Activated naive CD4-positive, alpha-beta T cell treated with anti-CD3 and anti-CD28 coated beads for 36 hours (primary cell): ENCODE measurements at places on chromosomes 4 and X. TPM values are rescaled to one million over a fixed set of nuclear protein-coding genes. Genes with fewer than 3 reads are reported as not detected.
A peak's percentile ranks its signal among the peaks of the same experiment; 100 is the strongest.

- H3K27me3 ChIP-seq, result no peaks in the 10 kb centered on the region
- H3K27ac ChIP-seq, result no peak overlapping the region
- H3K4me1 ChIP-seq, result no peaks in the 10 kb centered on the region
- DNase-seq, result no peak
- H3K4me3 ChIP-seq, result no peak overlapping the region
These were observed 942.1 kb upstream of the GRIA3 start for GRCh38 chrX:122241959-122242358.

DNA sequence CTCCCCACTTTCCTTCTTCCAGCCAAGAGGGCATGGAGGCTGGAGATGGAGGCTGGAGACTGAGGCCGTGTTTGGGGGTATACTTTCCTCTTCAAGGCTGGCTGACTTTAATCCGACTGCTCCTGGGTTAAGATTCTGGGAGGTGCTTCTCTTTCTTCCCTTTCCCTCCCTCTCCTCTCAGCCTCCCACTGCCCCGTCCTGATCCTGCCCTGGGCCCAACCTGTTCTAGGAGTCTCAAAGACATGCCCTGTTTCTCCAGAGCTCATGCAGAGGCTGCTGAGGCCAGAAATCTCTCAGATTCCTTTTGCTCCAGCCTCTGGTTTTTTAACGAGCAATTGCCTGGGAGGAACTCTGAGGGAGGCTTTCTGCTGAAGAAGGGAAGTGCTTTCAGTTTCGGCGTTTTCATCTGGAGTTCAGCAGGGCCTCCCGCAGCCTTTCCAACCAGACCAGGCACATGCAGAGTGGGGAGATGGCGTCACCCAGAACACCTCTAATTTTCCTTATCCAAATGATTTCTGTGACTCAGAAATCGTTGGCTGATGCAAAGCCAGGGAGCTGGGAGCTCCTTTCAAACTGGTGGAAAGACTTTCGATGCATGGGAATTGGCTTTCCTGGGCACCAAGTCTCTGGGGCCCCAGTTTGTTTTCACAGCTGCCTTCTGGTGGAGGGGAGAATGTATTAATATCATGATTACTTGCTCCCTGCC, 34.5 kb upstream of the FAM9C start:
- no peak for DNase-seq
- H3K4me3 ChIP-seq, result peak overlapping the region; percentile 27
- H3K36me3 ChIP-seq, result no peaks in the 10 kb centered on the region

The INTU gene
- 0.12 TPM for total RNA-seq

The TMEM255A gene
- not detected for total RNA-seq

DNA sequence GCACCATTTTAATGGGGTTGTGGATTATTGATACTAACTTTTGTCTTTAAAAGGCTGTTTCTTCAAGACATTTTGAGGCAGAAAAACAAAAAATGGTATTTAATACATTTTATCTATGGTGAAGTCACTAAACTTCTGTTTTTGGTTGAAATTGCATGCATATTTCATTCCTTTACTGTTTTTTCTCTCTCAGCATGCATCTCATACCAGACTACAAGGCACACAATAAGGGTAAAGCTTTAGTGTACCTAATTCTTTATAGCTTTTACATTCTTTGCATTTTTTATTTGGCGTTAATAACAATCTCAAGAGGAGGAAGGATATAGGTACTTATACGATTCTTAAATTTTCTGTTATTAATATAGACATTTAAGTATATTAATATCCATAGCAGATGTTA, 151.0 kb upstream of the DKK2 start:
- no peaks in the 10 kb centered on the region for H3K4me1 ChIP-seq
- no peak overlapping the region for H3K4me3 ChIP-seq
- H3K36me3 ChIP-seq, result no peaks in the 10 kb centered on the region
- peaks cover 4% of the 10 kb centered on the region for H3K27me3 ChIP-seq

DNA sequence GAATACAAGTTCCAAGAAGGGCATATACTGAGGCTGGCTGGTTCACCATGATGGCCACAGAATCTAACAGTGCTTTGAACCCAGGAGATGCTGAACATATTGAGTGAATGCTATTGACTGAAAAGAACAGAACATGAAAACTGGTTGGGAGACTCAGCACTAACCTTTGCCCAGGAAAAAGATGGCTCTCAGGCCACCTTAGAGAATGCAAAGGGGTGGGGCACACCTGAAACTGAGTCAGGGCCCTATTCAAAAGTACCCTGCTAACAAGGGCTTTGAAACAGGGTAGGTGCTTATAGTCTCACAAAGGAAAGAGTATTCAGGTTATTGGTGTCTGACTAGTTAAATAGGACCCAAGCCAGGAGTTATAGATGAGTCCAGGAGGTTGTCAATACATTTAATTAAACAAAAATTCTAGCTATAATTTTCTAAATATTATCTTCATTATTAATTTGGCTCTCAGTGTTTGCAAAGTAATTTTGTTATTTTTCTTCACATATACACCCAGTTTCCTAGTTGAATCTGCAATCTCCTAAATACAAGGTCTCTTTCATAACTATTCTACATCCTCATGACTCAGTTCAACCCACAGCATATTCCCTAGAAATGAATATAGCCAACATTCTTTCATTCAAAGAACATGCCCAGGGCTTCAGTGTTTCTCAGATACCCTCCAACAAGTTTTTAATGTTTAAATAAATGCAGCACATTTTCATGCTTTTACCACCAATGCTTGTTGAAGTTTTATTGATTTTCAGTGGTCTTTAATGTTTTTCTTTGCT, 144.2 kb upstream of the RAPGEF2 start:
- no peak overlapping the region for H3K4me3 ChIP-seq
- H3K27me3 ChIP-seq, result peaks cover 2% of the 10 kb centered on the region
- DNase-seq, result no peak
- H3K4me1 ChIP-seq, result no peaks in the 10 kb centered on the region

The GBA3 gene
- not detected for total RNA-seq

- H3K36me3 ChIP-seq, result peaks cover 27% of the 10 kb centered on the region
- peaks cover 33% of the 10 kb centered on the region for H3K4me1 ChIP-seq
- H3K27me3 ChIP-seq, result no peaks in the 10 kb centered on the region
- H3K4me3 ChIP-seq, result no peak overlapping the region
- no peak overlapping the region for H3K27ac ChIP-seq
These were observed 1.1 kb downstream of the UBE2D3 start for GRCh38 chr4:102826105-102826889.

DNA sequence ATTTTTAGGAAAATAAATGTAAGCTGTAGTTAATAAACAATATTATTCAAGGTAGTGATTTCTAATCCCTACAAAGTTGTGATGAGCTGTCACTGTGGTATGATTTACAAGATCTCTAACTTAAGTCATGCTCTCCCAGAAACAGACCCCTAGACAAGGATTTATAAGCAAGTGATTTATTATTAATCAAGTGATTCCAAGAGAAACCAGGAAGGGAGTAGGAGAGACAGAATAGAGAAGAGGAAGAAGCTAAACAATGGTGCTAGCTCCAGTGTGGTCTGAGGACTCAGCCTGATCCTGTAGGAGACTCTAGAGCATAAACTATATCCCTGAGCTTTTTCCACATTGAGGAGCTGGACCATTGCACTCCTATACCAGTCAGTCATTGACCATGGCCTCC, 73.1 kb downstream of the SYTL5 start:
- H3K36me3 ChIP-seq, result no peaks in the 10 kb centered on the region
- H3K4me3 ChIP-seq, result no peak overlapping the region
- no peaks in the 10 kb centered on the region for H3K27me3 ChIP-seq
- no peaks in the 10 kb centered on the region for H3K4me1 ChIP-seq
- DNase-seq, result no peak
- no peak overlapping the region for H3K27ac ChIP-seq

GRCh38 chr4:101846550-101846949, 56.0 kb downstream of the BANK1 start:
- DNase-seq, result no peak
- no peaks in the 10 kb centered on the region for H3K4me1 ChIP-seq
- H3K27me3 ChIP-seq, result no peaks in the 10 kb centered on the region
- no peaks in the 10 kb centered on the region for H3K36me3 ChIP-seq
- no peak overlapping the region for H3K4me3 ChIP-seq
- no peak overlapping the region for H3K27ac ChIP-seq

The PCSK1N gene
- 1.9 TPM for total RNA-seq

- peak; percentile 30 for DNase-seq
- H3K4me1 ChIP-seq, result peaks cover 52% of the 10 kb centered on the region
- no peaks in the 10 kb centered on the region for H3K27me3 ChIP-seq
- no peak overlapping the region for H3K27ac ChIP-seq
- H3K4me3 ChIP-seq, result no peak overlapping the region
- H3K36me3 ChIP-seq, result peaks cover 15% of the 10 kb centered on the region
These were observed 119.7 kb downstream of the NFKB1 start for GRCh38 chr4:102620697-102621497.

- DNase-seq, result no peak
- H3K36me3 ChIP-seq, result no peaks in the 10 kb centered on the region
- H3K4me1 ChIP-seq, result no peaks in the 10 kb centered on the region
- no peak overlapping the region for H3K4me3 ChIP-seq
- H3K27ac ChIP-seq, result no peak overlapping the region
These were observed 6.5 kb upstream of the ARHGAP6 start for GRCh38 chrX:11672213-11672612.

DNA sequence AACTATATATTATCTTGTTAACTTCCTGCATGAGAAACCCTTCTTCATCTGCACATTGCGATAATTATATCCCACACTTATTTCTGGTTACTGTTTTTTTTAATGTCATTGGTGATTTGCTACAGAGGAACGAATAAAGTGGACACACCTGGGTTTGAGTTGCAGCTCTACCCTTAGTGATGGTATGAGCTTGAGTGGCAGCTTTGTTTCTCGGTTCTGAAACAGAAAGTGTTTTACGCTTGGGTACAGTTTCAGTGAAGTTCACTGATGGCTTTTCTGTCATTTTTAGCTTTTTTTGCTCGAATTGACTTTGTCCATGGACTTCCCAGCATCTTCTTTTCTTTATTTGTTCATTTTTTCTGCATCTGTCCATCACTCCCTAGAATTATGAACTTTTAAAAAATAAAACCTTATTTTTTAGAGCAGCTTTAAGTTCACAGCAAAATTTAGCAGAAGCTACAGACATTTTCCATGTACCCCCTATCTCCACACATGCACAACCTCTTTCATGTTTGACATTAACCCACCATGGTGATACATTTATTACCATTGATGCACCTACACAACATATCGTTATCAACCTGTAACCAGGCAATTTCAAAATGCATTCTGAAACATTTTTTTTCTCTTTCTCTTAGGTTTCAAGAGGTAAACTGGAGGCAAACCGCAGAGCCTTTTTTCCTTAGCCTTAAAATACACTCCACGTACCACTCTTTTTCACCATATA, 1041.6 kb upstream of the PRKX start:
- no peaks in the 10 kb centered on the region for H3K27me3 ChIP-seq
- H3K36me3 ChIP-seq, result no peaks in the 10 kb centered on the region
- DNase-seq, result no peak

GRCh38 chr4:52572936-52573485, 86.1 kb downstream of the USP46 start:
- DNase-seq, result no peak
- peaks cover 11% of the 10 kb centered on the region for H3K27me3 ChIP-seq
- H3K4me3 ChIP-seq, result no peak overlapping the region
- H3K4me1 ChIP-seq, result no peaks in the 10 kb centered on the region
- no peak overlapping the region for H3K27ac ChIP-seq

The MAP7D2 gene
- total RNA-seq, result 0.83 TPM

GRCh38 chr4:8609406-8609805, 16.8 kb downstream of the CPZ start:
- peaks cover 4% of the 10 kb centered on the region for H3K27me3 ChIP-seq
- no peak overlapping the region for H3K4me3 ChIP-seq
- H3K36me3 ChIP-seq, result no peaks in the 10 kb centered on the region
- DNase-seq, result no peak

The USP17L29 gene
- not detected for total RNA-seq

- no peaks in the 10 kb centered on the region for H3K36me3 ChIP-seq
- no peaks in the 10 kb centered on the region for H3K4me1 ChIP-seq
- H3K27me3 ChIP-seq, result no peaks in the 10 kb centered on the region
- no peak for DNase-seq
- H3K4me3 ChIP-seq, result no peak overlapping the region
These were observed 684.5 kb downstream of the PDHA2 start for GRCh38 chr4:96524311-96524875.

- DNase-seq, result no peak
- H3K4me1 ChIP-seq, result peaks cover 59% of the 10 kb centered on the region
- peak overlapping the region; percentile 58 for H3K4me3 ChIP-seq
These were observed 49.5 kb upstream of the ENPP6 start for GRCh38 chr4:184267206-184267608.

The RS1 gene
- not detected for total RNA-seq

GRCh38 chrX:37997096-37997495, 9.3 kb upstream of the SYTL5 start:
- no peaks in the 10 kb centered on the region for H3K36me3 ChIP-seq
- H3K27me3 ChIP-seq, result peaks cover 2% of the 10 kb centered on the region
- no peak overlapping the region for H3K4me3 ChIP-seq

DNA sequence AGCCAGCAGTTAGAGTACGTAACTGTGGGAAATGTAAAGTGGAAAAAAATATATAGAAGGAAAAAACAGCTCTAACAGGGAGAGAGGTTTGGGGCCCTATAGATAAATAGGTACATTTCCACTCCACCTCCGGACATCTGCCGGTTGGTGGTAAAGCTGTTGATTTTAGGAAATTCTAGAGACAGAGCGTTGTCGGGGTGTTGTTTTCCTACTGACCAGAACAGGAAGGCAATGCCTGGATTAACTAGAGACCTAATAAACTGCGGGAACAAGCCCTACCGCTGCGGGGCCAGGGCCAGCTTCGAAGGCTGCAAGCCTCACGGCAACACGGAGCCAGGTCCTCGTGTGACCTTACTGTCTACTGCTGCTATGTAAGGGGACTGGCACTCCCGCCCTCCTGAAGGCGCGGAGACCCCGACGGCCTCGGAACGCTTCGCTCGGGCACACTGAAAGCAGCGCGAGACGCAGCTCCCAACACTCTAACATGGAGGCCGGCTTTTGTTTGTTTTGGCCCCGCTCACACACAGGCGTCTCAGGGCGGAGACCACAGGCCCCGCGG, 702 bp upstream of the CDKN2AIP start:
- no peaks in the 10 kb centered on the region for H3K27me3 ChIP-seq
- H3K4me3 ChIP-seq, result peak overlapping the region; percentile 86
- peak overlapping the region; percentile 89 for H3K27ac ChIP-seq
- H3K4me1 ChIP-seq, result peaks cover 39% of the 10 kb centered on the region
- H3K36me3 ChIP-seq, result peaks cover 29% of the 10 kb centered on the region

DNA sequence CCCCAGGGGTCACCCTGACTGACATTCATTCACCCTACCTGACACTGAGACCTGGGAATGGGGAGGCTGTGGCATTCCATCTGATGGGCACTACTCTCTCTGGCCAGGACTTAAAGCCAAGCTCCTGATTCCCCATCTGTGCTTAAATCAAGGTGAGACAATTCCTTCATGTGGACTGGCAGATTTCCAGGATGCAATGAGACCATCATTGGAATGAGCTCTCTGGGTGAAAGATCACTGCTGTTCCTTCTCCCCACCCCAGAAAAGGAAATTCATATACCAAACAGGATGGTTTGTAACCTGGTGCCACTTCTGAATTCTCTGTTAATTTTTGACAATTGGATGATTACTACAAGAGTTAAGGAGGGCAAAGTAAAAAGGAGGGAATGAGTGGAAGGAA, 354.8 kb downstream of the MID1IP1 start:
- DNase-seq, result no peak
- H3K4me1 ChIP-seq, result peaks cover 3% of the 10 kb centered on the region
- no peaks in the 10 kb centered on the region for H3K27me3 ChIP-seq
- no peak overlapping the region for H3K4me3 ChIP-seq
- no peak overlapping the region for H3K27ac ChIP-seq

- no peak overlapping the region for H3K27ac ChIP-seq
- no peaks in the 10 kb centered on the region for H3K27me3 ChIP-seq
- H3K4me1 ChIP-seq, result no peaks in the 10 kb centered on the region
- H3K36me3 ChIP-seq, result no peaks in the 10 kb centered on the region
These were observed 28.8 kb upstream of the IL3RA start for GRCh38 chrX:1307626-1308340.
